ENCODE measurements at places on chromosomes 5 and 9.

GRCh38 chr9:97993000-97993399 is 9.9 kb downstream of the ANP32B start:
- DNase-seq = no peak

DNA sequence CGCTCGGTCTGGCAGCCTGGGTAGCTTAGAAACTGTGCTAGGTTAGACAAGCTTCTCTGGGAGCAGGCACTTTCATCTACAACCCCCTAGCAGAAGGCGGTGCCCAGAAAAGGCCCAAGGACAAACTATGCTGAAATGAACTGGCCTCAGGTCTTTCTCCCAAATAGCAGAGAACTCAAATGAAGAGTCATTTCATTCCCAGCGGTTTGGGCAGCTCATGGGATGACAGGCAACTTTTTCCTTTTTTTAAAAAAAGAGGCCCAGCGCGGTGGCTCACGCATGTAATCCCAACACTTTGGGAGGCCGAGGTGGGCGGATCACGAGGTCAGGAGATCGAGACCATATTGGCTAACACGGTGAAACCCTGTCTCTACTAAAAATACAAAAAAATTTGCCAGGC is 2.5 kb downstream of the RAPGEF1 start:
- no peak for DNase-seq

- no peak for DNase-seq
These were observed 14.9 kb downstream of the SPAAR start for GRCh38 chr9:35923927-35924763.

DNA sequence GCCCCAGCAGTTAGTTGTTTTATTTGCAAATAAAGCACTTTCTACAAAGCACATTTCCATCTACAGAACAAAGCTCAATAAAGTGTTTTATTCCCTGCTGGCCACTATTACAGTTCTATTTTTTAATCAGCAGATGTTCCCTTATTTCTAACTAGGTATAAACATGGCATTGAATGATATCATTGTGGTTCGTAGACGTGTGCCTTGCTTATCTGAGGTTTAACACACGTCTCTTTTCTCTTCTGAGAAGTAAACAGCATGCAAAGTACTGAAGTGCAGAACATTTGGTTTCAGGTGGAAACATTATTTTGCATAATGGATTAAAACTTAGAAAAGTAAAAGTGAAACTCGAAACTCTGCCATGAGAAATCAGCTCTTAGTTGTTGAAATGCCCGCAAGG is 1989.3 kb upstream of the WWC1 start:
- no peak for DNase-seq

DNA sequence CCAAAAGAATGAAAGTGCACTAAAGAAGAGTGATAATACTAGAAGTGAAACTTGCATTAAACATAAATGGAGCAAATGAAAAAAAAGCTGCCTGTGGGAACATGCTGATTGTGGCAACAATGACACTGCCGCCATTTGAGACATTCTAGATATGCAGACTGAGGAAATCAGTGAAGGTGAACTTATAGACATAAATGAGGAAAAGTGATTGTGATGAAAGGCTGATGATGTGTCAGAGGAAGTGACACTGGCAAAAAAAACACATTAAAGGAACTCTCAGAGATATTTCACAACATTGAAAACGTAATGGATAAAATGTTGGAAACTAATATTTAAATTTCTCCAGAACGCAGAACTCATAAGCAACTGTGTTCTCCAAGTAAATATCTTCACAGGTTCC is 1.2 kb downstream of the ERCC8 start:
- DNase-seq = no peak

DNA sequence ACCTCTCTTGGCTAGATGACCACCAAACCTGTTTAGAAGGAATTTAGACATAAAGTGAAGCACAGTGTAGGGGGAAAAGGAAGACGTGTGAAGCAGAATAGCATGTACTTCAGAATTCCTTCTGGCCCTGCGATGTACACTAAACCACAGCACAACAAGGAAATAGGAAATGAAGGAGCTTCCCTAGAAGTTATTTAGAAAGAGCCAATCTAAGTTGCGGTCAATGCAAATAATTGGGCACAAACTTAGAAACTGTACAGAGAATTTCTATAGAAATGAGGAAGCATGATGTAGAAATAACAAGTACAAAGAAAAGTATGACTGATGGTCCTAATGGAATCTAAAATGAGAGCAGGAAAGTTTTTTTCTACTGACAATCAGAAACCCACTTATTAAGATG is 41.5 kb downstream of the ANKRD55 start:
- DNase-seq = no peak

DNA sequence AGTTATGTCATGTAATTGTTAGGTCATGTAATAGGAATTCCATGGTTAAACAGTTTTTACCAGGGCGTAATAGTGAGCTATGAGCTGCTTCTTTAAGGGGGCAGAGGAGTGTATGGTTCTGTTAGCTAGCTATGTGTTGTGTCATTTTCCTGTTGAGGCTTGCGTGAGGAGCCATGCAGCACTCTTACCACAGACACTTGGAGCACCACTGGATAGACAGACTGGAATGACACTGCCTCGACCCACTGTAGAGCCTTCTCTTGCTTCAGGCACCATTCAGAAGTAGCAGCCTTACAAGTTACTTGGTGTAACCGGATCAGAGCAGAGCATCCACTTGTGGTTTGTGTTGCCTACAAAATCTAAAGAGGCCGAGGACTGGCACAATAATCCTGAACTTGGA is 28.3 kb upstream of the STOM start:
- DNase-seq = no peak

GRCh38 chr9:69173891-69174615 is at the start of gene TJP2:
TJP2 (plus strand) TSS chr9:69174277; CDS start chr9:69174373, 96 bp downstream.
- DNase-seq = peak; percentile 77

DNA sequence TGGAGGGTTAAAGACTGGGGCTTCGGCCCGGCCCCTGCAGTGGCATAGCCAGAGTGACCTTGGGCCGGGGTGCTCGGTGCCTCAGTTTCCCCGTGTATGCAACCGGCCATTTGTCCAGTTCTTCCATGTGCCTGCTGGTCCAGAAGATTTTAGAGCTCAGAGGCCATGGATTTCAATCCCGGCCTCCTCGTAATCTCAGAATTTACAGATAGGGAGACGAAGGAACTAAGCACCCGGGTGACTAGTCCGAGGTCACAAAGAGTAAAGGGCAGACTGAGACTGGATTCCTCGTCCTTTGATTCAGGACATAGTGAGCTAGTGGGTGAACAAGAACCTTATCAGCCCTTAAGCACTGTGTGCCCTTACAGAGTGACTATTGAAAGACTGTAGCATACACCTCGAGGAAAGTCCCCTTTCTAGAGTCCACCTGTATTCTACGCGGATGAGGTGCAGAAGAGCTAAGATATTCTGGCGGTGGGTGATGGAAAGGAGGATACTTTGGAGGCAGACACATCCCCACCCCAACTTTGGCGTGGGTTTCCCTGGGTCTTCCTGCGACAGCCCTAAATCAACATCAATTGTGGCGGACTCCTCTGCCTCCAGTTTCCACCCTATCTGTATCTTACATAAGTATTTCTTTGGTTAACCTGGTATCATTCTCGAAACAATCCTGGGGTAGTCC is 597 bp downstream of the SLC31A1 start:
- DNase-seq = no peak

DNA sequence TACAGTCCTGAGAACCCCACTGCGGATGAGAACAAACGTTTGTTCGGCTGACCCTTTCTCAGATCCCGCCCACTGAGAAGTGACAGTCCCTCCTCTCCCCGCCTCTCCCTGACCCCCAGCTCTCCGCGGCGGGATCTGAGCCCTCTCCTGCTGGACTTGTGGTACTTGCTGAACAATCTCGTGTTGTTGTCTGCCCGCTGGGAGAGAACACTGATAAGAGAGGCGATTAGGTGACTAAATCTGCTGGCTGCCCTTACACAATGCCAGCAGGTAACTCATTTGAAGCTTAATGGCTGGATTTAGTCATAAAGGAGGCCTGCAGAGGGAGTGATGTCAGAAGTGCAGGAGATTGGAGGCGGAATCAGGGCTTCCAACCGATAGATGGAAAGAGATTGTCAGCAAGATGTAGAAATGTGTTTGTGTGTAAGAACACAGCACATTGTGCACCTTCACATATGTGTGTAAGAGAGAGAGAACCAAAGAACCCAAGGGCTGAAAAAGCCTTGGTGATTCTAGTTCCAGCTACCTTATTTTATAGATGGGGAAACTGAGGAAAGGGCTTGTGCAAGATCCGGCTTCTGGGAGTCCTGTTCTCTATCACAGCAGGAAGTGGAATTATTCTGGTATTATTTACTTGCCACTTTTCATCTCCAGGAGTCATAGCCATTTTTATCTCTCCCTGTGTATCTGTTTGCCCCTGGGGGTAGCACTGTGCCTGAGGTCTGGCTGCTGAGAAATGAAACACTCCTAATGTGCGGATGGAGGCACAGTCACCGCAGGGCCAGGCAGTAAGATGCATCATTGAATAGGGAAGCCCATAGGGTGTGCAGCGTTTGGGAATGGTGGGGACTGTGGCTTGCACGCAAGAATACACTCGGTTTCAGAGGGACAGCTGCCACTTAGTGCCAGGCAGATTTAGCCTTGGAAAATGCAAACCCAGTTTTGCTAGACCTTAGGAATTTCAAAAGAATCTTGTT is 203.7 kb upstream of the MSX2 start:
- no peak for DNase-seq

GRCh38 chr9:128683340-128684064 is 5.5 kb upstream of the SET start:
- no peak for DNase-seq

GRCh38 chr9:110668570-110669167 is at the start of gene MUSK:
MUSK (plus strand) TSS chr9:110668791; CDS start chr9:110668905, 114 bp downstream.
- no peak for DNase-seq

DNA sequence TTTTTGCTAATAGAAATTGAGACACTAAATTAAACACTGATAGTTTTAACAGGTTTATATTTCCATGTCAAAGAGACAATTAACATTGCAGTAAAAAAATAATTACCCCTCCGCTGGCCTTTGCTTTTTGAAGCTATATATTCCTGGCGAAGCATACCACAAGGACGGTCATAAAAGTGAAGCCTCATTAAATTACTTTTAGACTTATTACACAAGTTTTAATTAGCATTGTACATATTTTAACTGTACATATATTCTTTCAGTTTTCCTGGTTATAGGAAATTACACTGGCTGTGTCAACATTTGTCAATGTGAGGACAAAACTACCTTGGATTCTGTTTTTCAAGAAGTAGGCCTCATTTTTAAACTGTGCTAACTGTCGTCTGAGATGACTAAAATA is 1.2 kb downstream of the CDKN2A start:
- DNase-seq = no peak

DNA sequence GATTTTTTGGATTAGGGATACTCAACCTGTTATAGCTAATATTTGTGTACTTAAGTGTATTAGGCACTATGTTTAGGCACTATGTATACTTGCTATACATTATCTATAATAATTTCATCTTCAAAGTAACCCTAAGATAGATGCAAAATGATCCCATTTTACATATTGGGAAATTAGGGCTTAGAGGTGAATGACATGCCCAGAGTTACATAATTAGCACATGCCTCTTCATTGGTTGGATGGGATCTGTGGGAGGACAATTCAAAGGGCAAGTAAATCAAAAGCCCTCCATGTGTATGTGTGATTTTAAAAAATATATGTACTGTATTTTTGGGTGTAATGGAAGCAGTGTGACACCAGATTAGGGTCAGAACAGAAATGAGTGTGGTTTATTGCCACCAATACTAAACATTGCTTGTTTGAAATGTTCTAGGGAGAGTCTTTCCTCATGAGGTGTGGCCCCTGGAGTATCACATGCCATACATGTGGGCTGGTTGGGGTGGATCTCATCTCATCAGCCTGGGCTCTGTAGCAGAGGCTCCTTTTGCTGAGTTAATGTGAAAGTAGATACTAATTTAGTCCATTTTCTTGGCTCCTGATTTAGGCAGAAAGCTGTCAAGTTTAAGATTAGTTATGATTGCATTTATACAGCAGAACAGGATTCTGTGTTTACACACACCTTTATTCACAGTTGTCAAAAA is 5.5 kb downstream of the C9orf85 start:
- DNase-seq = no peak

- no peak for DNase-seq
These were observed 162.4 kb upstream of the ZNF608 start for GRCh38 chr5:124908581-124909451.

- no peak for DNase-seq
These were observed 217.0 kb downstream of the PCSK5 start for GRCh38 chr9:76107482-76107881.

- no peak for DNase-seq
These were observed 1.5 kb downstream of the DNAJC21 start for GRCh38 chr5:34930870-34931269.

GRCh38 chr5:80220245-80220897 is 35.5 kb downstream of the SERINC5 start:
- no peak for DNase-seq

DNA sequence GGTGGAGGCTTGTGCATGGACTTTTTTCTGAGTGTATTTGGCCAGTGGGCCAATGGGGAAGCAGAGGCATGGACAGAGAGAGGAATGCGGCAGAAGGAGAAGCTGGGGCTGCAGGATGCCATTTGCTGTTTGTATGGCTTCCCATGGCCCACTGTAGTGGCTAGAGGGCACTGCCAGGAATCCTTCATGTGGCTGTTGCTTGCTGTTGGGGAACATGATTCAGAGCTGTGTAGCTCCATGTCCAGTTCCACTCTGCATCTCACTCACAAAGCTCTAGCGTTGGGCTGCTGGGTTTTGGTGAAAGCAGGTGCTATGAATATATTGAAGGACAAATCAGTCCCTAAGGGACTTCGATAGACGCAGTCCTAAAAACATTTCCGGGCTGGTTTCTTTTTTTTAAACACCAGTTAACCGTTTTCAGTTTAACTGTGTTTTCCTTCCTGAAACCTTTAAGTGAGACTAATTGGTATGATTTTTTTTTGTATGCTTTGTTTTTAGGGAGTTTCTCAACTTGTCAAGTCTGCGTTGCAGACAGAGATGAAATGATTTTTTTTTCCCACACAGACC is 51.3 kb downstream of the SLC22A5 start:
- no peak for DNase-seq
